Tibial artery (tissue), 4 donors: ENCODE measurements at places on chromosomes 6 and 20.
A peak's percentile ranks its signal among the peaks of the same experiment; 100 is the strongest.

- DNase-seq, result no peak
These were observed 275.2 kb downstream of the TFAP2B start for GRCh38 chr6:51093871-51094270.

GRCh38 chr6:170153436-170154319, 137.2 kb downstream of the DLL1 start:
- DNase-seq, result no peak

- no peak for DNase-seq
These were observed 509.6 kb downstream of the PRKN start for GRCh38 chr6:162217811-162218493.

DNA sequence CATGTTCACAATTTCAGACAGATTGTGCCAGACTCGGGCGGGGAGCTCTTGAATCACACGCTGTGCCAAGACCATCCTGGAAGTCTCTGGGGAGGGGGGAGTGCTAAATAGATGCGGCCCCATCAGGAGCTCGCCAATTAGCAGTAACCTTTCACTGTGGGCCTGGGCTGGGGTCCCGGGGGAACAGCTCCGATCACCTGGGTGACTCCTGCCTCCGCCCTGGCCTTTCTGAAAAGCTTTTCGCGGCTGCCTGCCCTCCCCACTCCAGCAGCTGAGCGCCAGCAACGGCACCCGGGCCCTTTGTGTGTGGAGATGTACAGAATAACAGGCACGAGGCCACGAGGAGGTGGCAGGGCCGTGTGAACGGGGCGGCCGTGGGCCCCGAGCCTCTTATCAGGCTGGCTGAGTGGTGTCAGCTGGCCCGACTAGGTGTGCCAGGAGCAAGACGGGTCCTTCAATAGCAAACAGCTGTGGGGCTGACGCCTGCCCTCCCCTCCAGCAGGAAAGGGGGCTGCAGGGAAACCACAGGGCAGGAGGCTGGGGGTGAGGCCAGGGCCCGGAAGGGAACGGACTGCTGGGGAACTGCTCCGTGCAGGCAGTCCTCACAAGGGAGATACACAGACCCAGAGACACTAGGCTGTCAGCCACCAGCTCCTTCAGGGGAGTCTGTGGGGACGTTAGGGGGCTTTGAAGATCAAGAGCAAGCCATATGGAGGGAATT, 56.8 kb downstream of the NOL4L start:
- DNase-seq, result no peak

GRCh38 chr6:159595173-159595572, 97.9 kb downstream of the SOD2 start:
- no peak for DNase-seq

DNA sequence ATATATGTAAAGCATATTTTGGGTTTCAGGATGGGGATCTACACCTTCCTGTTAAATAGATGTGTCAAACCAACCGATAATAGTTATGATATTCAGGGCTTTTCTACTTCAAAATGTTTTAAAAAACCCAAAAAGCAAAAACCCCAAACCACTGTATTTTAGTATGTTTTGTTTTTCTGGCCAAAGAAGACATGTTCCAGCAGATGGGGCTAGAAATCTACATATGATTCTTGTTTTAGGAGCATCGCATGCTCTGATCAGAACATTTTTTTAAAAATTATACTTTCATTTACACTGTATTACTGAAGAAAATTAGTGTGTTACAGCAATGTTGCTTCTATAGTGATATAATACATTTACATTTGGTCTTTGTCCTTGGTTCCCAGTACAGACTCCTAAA, 11.0 kb downstream of the RMND1 start:
- no peak for DNase-seq

GRCh38 chr6:31143148-31143547, 4.3 kb upstream of the PSORS1C2 start:
- DNase-seq, result no peak

GRCh38 chr6:149876241-149876933, 12.2 kb upstream of the LRP11 start:
- DNase-seq, result no peak

- no peak for DNase-seq
These were observed 203.2 kb upstream of the SGK1 start for GRCh38 chr6:134521116-134521501.

DNA sequence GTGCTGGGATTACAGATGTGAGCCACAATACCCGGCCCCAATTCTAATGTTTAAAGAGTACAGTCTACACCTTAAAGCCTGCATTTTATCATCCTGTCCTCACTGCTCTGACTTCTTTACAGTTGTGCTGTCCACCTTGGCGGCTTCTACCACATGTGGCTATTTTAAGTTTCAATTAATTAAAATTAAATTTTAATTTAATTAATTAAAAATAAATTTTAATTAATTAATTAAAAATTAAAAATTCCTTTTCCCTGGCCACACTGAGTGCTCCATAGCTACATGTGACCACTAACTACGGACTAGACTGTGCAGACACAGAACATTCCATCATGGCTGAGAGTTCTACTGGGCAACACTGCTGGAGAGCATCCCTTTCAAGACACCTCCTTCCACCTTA, 27.4 kb downstream of the ATP9A start:
- DNase-seq, result no peak

DNA sequence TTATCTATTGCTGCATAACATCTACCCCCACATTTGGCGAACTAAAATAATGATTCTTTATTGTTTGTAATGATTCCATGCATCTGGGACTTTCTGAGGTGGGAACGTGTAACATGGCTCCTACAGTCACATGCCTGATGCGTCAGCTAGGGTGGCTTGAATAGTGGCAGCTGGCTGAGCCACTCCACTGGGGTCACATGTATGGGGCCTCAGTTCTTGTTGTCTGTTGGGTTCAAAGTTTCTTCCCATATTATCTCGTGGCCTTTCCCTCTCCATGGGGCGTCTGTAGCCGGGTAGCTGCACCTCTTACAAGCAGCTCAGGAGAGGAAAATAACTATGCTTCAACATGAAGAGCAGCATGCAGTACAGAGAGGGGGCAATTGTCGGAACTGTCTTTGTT, 69.9 kb downstream of the CRYBG1 start:
- no peak for DNase-seq

DNA sequence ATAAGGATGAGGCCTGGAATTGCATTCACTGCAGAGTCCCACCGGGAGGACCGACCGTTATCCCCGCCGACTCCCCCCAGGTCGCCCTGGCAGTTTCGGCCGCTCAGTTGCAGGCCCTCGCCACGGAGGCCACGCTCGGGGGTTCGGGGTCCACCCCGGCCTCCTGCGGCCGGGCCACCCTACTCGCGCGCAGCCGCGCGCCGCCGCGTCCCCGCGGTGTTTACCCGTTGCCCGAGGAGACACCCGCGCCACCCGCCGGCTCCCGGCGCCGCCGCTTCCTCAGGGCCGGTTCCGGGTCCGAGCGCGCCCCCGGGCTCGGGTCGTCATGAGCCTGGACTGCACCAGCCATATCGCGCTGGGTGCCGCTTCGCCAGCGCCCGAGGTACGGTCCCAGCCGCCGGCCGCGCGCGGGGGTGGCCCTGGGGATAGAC, at the start of gene CCDC170:
Gene CCDC170, plus strand, starts transcription at position 214 of the 431 bp plus-strand sequence. Its CDS starts 112 bp downstream, at position 326.
- DNase-seq, result no peak

- DNase-seq, result peak; percentile 84
These were observed 7.2 kb downstream of the HLA-DMB start for GRCh38 chr6:32933661-32934085.

- no peak for DNase-seq
These were observed 21.1 kb upstream of the APCDD1L start for GRCh38 chr20:58536289-58536688.

DNA sequence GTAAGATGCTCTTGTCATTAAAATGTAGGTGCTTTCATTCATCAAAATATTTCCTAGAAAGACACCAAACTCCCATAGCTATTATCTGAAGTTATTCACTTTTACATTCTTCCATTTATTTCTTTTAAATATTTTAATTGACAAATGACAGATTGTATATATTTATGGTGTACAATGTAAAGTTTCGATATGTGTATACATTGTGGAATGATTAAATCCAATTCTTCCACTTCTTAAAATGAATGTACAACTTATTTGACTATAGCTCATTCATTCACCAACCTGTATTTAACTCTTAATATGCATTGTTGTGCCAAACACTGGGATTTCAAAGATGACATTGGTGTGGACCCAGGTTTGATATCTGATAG, 41.0 kb downstream of the CCN2 start:
- DNase-seq, result no peak

GRCh38 chr20:44089987-44090674, 96.9 kb downstream of the JPH2 start:
- DNase-seq, result peak; percentile 16

DNA sequence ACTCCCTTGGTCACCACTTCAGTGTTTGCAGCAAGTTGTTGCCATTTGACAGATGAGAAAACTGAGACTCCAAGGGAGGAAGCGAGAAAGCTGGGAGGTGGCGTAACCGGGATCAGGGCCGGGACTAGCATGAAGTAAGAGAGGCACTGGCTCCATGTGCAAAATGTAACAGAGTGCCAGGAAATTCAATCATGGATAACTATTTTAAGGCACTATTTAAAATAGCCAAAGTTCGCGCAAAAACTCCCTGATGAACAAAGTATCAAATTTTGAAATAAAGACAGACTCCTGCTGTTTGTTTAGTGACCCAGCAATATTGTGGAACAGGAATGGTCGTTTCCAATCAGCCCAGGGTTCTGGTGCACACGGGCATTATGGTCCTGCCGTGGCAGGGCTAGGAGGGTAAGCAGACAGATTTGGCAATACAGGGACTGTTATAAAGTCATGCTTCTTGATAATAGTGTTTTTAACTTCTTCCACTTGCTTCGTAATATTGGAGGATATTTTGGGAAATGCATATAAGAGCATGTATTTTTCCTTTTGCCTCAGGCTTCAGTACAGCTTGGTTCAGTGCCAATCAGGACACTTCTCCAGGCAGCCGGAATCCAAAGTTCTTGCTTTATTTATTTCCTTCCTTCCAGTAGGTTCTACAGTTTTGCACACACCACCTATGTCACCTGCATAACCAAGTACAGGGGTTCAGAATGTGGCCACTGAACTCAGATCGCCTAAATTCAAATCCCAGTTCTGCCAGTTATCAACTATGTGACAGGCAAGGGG, 141.6 kb downstream of the EYA2 start:
- no peak for DNase-seq

GRCh38 chr20:59585714-59586409, 18.5 kb upstream of the PHACTR3 start:
- DNase-seq, result no peak

GRCh38 chr20:62145688-62146018, 2.1 kb downstream of the SS18L1 start:
- no peak for DNase-seq

GRCh38 chr6:134757911-134758361, 192.0 kb downstream of the ALDH8A1 start:
- no peak for DNase-seq

DNA sequence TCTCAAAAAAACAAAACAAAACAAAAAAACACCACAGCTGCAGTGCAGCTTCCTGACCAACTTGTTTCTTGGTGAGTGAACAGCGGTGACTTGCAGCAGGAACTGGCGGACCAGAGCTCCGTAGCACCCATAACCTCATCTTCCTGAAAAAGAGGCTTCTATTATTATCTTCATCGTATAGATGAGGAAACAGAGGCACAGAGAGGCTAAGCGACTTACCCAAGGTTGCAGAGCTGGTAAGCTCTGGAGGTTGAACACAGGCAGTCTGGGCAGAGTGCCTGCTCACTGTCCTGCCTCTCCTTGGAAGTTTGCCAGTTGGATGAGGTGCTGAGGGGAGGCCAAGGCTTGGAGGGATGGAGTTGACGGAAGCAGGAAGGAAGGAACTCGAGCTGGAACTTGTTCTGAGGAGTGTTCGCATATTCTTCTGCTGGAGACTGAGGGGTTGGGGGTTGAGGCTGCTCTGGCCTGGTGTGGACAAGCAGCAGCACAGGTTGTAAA, 47.9 kb upstream of the CCDC167 start:
- DNase-seq, result no peak

- no peak for DNase-seq
These were observed 74.9 kb downstream of the AGPAT4 start for GRCh38 chr6:161198783-161199460.

DNA sequence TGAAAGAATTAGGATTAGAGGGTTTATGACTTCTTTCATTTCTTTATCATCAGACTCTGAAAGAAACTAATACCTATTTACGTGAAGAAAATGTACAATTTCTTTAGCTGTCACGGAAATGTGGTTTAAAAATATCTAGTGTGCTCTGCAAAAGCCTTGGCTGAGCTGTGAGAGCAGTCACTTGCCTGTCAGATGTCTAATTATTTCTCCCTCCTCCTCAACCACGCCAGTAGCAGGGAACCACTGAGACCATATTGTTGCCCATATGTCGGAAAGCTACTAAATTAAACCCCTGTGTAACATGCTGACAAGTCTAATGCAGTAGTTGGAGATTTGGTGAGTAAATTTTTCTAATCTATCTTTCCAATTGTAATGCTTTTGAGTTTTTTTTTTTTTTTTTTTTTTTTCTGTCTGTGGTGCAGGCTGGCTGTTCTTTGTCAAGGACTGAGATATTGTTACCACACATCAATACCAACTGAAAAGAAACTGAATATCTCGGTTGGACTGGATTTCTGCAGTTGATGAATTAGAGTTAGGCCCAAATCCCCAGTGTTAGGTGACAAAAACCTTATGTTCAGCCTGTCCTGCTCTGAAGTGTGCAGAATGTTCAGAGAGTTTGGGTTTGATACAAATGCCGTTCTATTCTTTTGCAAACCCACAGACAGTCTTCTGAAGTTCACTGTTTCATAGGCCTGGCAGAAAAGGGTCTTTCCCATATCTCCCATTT, 302.9 kb upstream of the SYNCRIP start:
- no peak for DNase-seq

GRCh38 chr6:44071670-44072451, 55.4 kb downstream of the MRPL14 start:
- no peak for DNase-seq
